ENCODE measurements at places on chromosomes 6 and 20.

- DNase-seq = no peak
These were observed 73.7 kb downstream of the EDN1 start for GRCh38 chr6:12363651-12364381.

- DNase-seq = no peak
These were observed 40.4 kb upstream of the DUSP22 start for GRCh38 chr6:251920-252319.

- no peak for DNase-seq
These were observed 36.5 kb downstream of the PPP1R16B start for GRCh38 chr20:38842026-38842425.

DNA sequence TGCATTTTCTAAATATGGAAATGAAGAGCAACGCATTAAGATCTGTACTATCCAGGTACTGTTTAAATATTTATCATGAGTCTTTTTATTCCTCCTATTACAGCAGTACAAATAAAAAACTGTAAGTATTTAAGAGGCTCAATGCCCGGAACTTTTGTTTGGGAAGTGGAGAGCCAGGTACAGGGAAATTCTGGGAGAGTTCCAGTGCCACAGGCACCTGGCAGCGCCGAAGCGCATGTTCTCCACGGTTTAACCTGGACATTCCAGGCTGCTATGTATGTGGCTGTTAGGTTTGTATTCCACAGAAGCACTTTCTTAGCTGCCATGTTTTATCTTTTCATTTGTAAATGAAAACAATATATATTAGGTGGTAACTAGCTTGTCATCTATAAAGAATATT is 81.7 kb downstream of the PREP start:
- no peak for DNase-seq

DNA sequence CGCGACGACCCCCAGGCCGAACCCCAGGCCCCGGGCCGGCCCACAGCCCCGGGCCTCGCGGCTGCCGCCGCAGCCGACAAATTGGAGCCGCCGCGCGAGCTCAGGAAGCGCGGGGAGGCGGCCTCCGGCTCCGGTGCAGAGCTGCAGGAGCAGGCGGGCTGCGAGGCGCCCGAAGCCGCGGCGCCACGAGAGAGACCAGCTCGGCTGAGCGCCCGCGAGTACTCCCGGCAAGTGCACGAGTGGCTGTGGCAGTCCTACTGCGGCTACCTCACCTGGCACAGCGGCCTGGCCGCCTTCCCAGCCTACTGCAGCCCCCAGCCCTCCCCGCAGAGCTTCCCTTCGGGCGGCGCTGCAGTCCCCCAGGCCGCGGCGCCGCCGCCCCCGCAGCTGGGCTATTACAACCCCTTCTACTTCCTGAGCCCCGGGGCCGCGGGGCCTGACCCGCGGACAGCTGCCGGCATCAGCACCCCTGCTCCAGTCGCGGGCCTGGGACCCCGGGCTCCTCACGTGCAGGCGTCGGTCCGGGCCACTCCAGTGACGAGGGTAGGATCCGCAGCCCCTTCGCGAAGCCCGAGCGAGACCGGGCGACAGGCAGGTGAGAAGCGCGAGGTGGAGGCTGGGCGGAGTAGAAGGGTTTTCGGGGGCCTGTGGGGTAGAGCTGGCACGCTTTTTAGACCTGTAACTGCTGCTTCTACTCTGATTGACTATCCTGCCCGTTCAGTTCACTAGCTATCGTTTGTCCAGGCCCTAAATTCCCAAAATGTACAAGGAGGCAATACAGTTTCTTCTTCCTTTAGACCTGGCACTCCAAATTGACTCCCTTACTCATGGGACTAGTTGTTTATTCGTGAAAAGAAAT is 654 bp downstream of the FAM8A1 start:
- DNase-seq = peak; percentile 45

DNA sequence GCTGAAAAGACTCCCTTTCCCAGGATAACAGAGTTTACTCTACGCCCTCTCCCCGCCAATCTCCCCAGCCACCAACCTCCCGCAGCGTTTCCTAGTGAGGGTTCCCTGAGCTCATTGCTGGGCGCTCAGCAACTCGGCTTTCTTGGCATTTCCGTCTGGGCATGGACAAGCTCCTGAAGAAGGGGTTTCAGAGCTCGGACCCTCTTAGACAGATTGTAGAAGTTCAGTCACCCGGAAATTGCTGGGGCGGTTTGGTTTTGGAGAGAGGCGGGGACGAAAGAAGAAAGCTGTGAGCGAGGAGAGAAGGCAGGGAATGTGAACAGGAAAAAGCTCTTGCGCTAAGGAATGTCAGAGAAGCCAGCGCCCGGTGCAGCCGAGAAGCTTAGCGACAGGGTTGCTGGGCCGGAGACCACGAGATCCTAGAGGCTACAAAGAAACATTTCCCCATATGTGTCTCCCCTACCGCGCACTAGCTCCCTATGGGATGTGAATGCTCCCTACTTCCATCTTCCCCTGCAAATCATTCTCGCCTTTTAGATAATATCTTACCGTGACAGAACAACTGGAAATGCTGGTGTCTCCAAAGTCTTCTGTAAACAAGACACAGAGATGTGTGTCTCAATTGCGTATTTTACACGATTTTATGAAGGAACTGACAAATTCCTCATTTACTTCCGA is 15.8 kb downstream of the POM121L2 start:
- DNase-seq = no peak

GRCh38 chr6:95204178-95204577 is 373.2 kb upstream of the MANEA start:
- no peak for DNase-seq

- DNase-seq = no peak
These were observed 49.4 kb upstream of the MBOAT1 start for GRCh38 chr6:20261685-20262084.

GRCh38 chr6:108942556-108943492 is 94.6 kb downstream of the ARMC2 start:
- no peak for DNase-seq

- peak; percentile 67 for DNase-seq
These were observed 50.0 kb upstream of the SCGN start for GRCh38 chr6:25601800-25602673.

DNA sequence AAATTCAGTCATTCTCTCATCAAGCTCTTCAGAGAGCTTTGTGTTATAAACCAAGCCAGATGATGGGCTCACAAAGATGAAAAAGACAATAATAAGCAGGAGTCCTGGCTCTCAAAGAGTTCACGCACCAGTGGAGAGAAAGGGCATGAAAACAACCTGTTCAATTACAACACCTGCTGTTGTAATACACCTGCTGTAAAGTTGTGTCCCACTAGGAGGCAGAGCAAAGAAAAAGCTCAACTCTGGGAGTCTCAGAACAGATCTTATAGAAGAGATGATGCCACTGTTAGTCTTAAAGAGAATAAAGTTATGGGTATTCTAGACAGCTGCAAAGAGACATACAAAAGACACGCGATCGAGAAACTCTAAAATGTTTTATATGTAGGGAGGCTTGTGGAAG is 100.6 kb downstream of the DCDC2 start:
- DNase-seq = peak; percentile 93

DNA sequence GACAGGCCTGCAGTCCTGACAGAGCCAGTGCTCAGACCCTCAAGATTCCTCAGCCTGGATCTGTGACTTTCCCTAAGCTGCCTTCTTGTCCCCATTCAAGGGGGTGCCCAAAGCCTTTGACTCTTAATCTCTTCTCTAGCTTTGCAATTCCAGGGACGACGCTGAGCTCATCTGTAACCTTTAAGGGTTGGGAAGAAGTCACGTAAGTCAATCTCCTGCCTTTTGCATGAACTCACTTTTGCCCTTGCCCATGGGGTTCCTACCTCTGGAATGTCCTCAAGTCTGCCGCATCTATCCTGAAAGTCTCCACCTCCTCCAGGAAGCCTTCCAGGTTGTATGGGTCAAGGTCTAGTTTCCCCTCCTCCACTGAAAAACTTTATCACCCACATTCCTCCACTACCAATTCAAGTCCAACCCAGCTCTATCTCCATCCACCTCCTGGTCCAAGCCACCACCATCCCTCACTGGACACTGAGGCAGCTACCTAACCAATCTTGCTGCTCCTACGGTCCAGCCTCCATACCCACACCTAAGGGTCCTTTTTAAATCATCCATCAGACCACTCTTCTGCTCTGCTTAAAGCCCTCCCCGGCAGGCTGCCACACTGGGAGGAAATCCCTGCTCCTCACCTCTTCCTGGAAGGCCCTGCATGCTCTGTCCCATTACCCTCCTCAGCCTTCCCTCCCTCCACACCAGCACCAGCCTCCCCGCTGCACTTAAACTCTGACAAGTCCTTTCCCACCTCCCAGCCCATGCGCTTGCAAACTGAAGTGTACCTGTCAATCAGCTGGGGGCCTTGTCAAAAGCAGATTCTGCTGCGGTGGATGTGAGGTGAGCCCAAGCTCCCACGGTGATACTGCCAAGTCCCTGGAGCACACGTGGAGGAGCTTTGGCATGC is 29.7 kb downstream of the PREX1 start:
- no peak for DNase-seq

- no peak for DNase-seq
These were observed 44.2 kb upstream of the DEFB112 start for GRCh38 chr6:50093938-50094272.

GRCh38 chr20:64029293-64030117 is 6.5 kb upstream of the C20orf204 start:
- DNase-seq = no peak

DNA sequence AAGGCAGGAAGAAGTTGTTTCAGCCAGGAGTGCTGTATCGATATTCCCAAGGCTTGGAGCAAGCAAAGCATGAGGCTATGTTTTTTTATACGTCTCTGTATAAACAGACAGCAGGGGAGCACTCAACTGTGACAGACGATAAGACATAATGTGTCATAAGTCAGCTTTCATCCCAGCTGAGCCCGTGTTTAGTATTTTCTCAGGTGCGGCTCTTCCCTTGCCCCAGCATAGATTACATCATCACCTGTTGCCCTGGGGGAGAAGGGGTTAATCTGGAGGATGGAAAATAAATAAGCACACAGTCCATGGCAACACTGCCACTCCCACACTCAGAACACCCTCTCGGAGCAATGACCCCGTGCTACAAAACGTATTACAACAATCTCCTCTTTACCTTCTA is 22.1 kb upstream of the KCNK5 start:
- DNase-seq = peak; percentile 92

DNA sequence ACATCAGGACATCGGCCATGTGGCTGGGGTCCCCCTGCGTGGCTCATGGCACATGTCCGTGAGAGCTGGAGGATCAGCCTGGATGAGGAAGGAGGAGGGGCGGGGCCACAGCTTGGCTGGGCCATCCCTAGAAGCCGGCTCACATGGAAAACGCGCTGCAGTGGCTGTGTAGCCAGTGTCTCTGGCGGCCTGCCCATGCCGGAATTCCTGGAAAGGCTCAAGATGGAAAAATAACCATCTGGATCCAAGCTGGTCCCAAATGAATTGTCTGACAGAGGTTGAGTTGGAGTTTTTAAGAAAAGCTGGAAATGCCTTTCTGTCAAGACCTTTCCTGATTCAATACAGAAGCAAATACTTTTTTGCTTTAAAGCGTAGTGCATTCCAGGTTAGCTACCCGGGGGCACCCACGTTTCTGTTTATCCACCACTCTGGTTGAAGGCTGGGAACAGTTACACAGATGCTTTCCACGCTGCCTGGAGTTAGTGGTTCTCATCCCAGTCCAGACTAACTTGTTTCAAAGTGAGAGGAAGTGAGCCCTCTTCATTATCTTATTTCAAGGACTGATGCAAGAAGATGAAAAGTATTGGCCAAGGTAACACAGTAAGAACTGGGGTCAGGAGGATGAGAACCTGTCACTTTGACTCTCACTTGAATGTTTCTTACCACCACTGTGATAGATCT is 99.0 kb downstream of the GMPR start:
- peak; percentile 65 for DNase-seq

- DNase-seq = no peak
These were observed 17.2 kb upstream of the FOXA2 start for GRCh38 chr20:22601361-22602141.

DNA sequence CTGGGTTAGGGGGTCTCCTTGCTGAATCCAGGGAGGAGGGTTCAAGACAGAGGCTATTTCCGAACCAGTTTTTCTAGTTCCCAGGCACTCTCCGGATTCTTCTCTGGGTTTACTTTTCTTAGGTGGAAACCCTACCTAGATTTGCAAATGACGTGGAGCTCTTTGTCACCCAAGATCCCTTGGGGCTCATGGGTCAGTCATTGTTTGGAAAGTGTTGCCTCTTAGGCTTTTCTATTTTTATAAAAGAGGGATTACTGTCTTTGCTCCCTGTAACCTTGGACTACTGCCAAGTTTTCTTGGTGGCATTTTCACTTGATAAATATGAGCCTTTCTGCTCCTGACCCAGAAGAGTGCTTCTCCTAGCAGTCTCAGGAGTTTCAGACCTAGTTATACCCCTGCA is 33.6 kb downstream of the FAM209B start:
- no peak for DNase-seq

GRCh38 chr6:134173366-134173725 is 120.9 kb upstream of the SLC2A12 start:
- no peak for DNase-seq

GRCh38 chr20:3658716-3659491 is 4.3 kb downstream of the GFRA4 start:
- no peak for DNase-seq

DNA sequence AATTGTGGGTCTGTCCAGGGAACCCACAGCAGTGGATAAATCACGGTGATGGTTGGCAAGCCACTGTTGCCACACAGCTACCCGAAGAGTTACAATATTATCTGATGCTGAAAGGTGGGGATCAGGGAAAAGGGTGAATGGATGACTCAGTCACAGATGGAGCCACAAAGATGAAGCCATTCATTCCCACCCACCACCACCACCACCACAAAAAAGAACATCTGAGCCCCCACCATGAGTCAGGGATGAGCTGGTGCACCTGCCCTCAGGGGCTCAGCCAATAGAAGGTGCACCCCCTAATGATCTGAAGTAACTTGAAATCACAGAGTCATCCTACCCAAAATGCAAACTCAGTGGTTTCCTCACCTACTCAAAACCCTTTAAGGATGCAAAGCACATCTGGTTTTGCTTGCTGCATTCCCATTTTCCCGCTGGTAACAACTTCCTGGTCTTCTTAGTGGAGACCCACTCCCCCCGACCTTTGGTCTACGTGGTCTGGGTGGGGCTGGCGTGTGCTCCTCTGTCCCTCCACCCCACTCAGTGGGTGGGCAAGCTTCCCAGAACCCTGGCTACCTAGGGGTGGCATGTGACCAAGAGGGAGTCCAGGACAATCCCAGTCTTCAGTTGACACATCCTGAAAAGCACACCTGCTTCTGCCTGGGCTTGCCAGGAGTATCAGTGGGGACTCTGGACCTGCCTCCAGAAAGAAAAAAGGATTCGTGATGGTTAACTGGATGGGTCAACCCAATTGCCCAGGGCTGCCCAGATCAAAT is 125.5 kb downstream of the ANKRD60 start:
- DNase-seq = no peak

GRCh38 chr6:155125906-155126305 is 130.8 kb downstream of the TIAM2 start:
- DNase-seq = no peak

- DNase-seq = peak; percentile 50
These were observed 868 bp upstream of the SLC2A4RG start for GRCh38 chr20:63738687-63739129.

Data from NCI-H2171 treated with DMSO at 0.1 percent for 48 hours (cell line).